ENCODE measurements at places on chromosomes 1 and 21.

DNA sequence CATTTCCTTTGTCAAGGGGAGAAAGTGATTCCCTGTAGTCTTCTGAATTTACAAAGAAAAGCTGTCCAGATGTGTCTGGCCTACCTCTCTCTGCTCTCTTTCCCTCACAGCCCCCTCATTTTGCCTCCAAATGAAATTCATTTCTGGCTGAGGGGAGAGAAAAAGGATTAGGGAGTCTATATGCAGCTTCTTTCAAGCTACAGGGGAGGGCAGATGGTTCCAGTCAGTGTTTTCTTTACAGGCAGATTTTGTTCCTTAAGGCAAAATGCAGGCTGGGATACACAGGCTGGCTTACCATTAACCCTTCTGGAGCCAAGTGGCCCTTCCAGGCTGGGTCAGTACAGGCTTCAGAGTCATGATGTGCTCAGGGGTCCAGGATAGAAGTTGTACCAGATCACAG lies 198.1 kb upstream of the USP24 start:
- no peak for DNase-seq

- DNase-seq = peak; percentile 69
Measured at GRCh38 chr1:110176299-110176956, 26.1 kb downstream of the SLC6A17 start.

GRCh38 chr1:116686723-116687352 lies 19.3 kb upstream of the IGSF3 start:
- no peak for DNase-seq

DNA sequence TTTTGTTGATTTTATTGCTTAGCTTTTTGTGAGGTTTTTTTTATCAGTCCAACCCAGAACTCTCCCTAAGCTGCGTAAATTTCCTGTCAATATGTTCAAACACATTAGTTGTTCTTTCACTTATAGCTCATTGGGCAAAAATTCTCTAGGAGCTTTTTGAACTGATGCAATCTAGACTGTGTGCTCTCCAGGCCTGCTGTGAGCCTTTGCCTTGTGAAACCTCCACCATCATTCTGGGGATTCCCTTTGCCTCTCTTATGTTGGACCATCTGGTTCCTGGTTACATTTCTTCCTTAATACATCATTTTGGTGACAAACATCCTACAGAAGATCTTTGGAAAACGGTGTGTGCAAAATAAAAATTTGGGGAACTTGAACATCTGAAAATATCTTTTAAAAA lies 247.2 kb downstream of the LRRC7 start:
- no peak for DNase-seq

DNA sequence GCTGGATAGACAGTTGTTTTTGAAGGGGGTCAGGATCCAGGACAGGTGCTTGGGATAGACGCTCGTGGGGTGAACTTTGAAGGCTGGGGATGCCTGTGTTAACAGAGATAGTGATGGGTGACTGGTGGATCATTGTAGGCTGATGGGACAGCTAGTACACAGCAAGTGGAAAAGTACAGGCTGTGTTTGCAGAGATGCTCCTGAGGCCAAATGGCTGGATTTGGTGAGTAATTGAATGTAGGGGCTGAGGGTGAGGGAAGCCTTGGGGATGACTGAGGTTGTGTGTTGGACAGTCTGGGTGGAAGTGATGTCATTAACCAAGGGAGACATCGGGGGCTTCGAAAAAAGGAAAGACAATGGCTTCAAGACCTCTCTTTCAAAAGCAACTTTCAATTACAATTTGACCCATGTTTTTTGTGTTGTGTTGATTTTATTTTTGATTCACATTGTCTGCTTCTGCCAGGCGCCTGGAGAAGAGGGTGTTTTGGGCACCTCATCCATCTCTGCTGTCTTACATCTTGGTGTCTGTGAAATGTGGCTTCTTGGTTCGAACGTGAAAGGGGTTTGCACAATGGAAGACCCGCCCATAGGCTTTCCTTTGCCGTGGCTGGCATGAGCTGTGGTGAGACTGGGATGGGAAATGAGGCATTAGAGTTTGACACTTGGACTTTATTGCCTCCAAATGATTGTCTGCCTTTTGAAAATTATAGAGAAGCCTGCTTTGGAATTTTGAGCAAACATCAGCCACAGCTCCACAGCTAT lies 147.5 kb downstream of the FOXD2 start:
- DNase-seq = no peak

- no peak for DNase-seq
Measured at GRCh38 chr1:54627196-54627595, 3.9 kb upstream of the FAM151A start.

GRCh38 chr1:216483672-216484401 lies 60.6 kb upstream of the USH2A start:
- no peak for DNase-seq
